ENCODE measurements at places on chromosomes 6 and 20. TPM values are rescaled to one million over a fixed set of nuclear protein-coding genes. Genes with fewer than 3 reads are reported as not detected.

CDSN gene
- total RNA-seq: not detected

SEMG1 gene
- total RNA-seq: not detected

AAR2 gene
- total RNA-seq: 26.7 TPM

THBD gene
- total RNA-seq: 50.1 TPM

PRPH2 gene
- not detected for total RNA-seq

FYN gene
- 40.0 TPM for total RNA-seq

CGA gene
- total RNA-seq: 43.8 TPM

NHLRC1 gene
- 0.84 TPM for total RNA-seq

FOXQ1 gene
- 12.8 TPM for total RNA-seq

COL12A1 gene
- total RNA-seq: 48.4 TPM

GRCh38 chr20:35091816-35092523, 637 bp downstream of the TRPC4AP start:
- no peaks in the 10 kb centered on the region for H3K36me3 ChIP-seq
- peak overlapping the region; percentile 95 for H3K4me3 ChIP-seq
- peak overlapping the region; percentile 98 for H3K27ac ChIP-seq
- no peaks in the 10 kb centered on the region for H3K27me3 ChIP-seq
- H3K4me1 ChIP-seq: peaks cover 18% of the 10 kb centered on the region
- peak; percentile 31 for DNase-seq

- no peaks in the 10 kb centered on the region for H3K36me3 ChIP-seq
- H3K4me3 ChIP-seq: no peak overlapping the region
- H3K27me3 ChIP-seq: no peaks in the 10 kb centered on the region
- H3K4me1 ChIP-seq: no peaks in the 10 kb centered on the region
Measured at GRCh38 chr6:1659816-1660215, 50.1 kb downstream of the FOXC1 start.

- no peak overlapping the region for H3K4me3 ChIP-seq
- no peak overlapping the region for H3K27ac ChIP-seq
- DNase-seq: no peak
- no peaks in the 10 kb centered on the region for H3K27me3 ChIP-seq
- H3K4me1 ChIP-seq: no peaks in the 10 kb centered on the region
Measured at GRCh38 chr6:159017757-159018559, 18.0 kb upstream of the RSPH3 start.

DNA sequence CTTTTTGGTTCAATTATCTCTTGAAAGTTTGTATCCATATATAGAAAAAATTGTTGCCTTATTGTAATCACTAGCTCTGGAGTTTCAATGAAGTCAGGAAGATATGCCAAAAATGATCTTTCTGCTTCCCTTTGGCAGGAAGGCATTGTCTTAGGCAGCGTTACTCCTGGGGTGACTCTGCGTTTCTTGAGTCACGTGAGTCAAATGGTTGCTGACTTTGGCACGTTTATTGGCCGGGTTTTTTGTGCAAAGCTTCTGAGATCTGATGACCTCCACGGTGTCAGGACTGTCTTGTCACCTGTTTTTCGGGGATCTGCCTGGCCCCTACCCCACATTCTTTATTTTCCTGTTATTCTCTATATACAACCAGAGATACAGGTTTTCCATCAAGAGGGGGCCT, 10.4 kb downstream of the PHACTR3 start:
- no peaks in the 10 kb centered on the region for H3K4me1 ChIP-seq
- peaks cover 7% of the 10 kb centered on the region for H3K27me3 ChIP-seq
- H3K4me3 ChIP-seq: no peak overlapping the region
- no peak overlapping the region for H3K27ac ChIP-seq
- H3K36me3 ChIP-seq: no peaks in the 10 kb centered on the region

- no peak overlapping the region for H3K4me3 ChIP-seq
- H3K36me3 ChIP-seq: no peaks in the 10 kb centered on the region
- no peaks in the 10 kb centered on the region for H3K27me3 ChIP-seq
- DNase-seq: peak; percentile 68
- H3K27ac ChIP-seq: no peak overlapping the region
Measured at GRCh38 chr20:50625986-50626677, 65.2 kb downstream of the RIPOR3 start.

DNA sequence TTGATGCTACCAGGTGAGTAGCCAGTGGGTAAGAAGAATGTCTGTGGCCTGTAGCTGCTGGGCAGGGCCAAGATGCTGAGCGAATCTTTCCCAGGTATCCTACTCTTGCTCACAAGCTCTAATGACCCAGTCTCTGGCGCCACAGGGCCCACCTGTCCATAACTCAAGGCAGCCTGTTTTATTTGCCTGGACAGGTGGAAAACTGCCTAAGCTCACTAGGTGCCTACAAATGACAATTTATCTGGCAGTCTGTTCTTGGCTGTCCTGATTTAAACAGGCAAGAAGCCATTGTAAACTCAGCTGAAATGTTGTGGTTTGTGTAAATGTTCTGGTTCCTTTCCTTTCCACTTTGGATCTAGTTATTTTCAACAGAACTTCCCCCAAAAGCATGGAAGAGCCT, 113.3 kb downstream of the TCP11 start:
- H3K4me1 ChIP-seq: peaks cover 24% of the 10 kb centered on the region
- H3K36me3 ChIP-seq: no peaks in the 10 kb centered on the region
- no peak overlapping the region for H3K4me3 ChIP-seq
- no peak for DNase-seq

- H3K4me3 ChIP-seq: no peak overlapping the region
- peaks cover 6% of the 10 kb centered on the region for H3K4me1 ChIP-seq
- no peak for DNase-seq
- H3K36me3 ChIP-seq: no peaks in the 10 kb centered on the region
Measured at GRCh38 chr6:111543913-111544435, 61.0 kb upstream of the REV3L start.

DNA sequence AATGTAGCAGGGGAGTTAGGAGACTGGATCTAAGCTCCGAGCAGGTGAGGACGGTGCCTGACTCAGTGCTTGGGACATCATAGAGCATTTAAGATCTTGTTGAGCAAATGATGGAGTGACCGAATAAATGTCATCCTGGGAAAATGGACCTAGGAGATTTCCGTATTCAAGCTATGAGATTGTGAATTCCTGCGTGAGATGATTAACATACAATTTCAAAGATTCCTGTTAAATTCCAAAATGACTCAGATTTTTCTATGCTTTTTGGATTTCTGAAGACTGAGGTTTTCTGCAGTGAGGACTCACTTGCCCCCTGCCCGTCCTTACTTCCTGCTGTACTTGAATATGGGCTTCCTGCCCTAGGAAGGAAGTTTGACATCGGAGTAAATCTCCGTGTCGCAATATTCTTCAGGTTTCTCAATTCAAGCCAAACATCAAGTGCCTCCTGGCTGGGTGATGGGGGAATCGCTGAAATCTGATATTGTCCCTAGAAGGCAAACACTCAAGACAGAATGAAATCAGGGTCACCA, 5.2 kb downstream of the SYTL3 start:
- no peak overlapping the region for H3K4me3 ChIP-seq
- peaks cover 4% of the 10 kb centered on the region for H3K4me1 ChIP-seq
- peak overlapping the region; percentile 22 for H3K27ac ChIP-seq
- no peaks in the 10 kb centered on the region for H3K36me3 ChIP-seq

DNA sequence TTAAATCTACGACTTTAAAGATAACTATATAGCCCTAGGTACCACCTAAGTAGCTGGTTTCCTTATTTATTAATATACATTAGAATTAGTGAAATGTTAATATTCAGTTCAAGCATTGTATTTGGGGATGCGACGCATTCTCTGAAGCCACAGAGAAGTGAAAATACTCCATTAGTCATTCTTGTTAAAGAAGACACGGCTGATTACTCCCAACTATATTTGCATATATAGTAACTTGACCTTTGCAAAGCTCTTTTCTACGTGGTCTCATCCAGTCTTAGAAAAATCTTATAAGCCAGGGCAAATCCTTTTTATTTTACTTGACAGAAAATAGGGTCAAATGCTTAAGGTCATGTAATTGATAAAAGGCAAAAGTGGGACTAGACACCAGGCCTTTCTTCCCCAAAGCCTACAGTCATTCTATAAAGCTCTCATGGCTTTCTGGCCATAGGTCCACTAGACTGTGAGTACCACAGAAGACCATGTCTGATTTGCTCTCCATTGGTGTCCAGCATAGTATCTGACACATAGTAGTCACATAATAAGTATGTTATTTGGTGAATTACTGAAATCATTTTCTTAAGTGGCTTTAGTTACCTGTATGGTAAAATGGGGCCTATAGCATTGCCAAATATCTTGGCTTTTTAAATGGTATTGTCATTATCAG, 11.3 kb downstream of the ZHX3 start:
- H3K27ac ChIP-seq: no peak overlapping the region
- peaks cover 14% of the 10 kb centered on the region for H3K4me1 ChIP-seq
- H3K4me3 ChIP-seq: no peak overlapping the region
- no peaks in the 10 kb centered on the region for H3K27me3 ChIP-seq
- no peaks in the 10 kb centered on the region for H3K36me3 ChIP-seq

GRCh38 chr6:56037601-56038000, 162.2 kb upstream of the BMP5 start:
- no peak overlapping the region for H3K27ac ChIP-seq
- H3K27me3 ChIP-seq: no peaks in the 10 kb centered on the region
- no peak for DNase-seq
